ENCODE measurements at places on chromosomes 12 and 14. TPM values are rescaled to one million over a fixed set of nuclear protein-coding genes. Genes with fewer than 3 reads are reported as not detected.

The GAS2L3 gene
- polyA plus RNA-seq, result 1.6 TPM

The KCNMB4 gene
- 0.57 TPM for polyA plus RNA-seq

- no peak overlapping the region for H3K27ac ChIP-seq
- H3K4me3 ChIP-seq, result no peak overlapping the region
- no peaks in the 10 kb centered on the region for H3K36me3 ChIP-seq
- no peaks in the 10 kb centered on the region for H3K27me3 ChIP-seq
- DNase-seq, result no peak
These were observed 408.9 kb downstream of the SOX5 start for GRCh38 chr12:23540572-23540971.

DNA sequence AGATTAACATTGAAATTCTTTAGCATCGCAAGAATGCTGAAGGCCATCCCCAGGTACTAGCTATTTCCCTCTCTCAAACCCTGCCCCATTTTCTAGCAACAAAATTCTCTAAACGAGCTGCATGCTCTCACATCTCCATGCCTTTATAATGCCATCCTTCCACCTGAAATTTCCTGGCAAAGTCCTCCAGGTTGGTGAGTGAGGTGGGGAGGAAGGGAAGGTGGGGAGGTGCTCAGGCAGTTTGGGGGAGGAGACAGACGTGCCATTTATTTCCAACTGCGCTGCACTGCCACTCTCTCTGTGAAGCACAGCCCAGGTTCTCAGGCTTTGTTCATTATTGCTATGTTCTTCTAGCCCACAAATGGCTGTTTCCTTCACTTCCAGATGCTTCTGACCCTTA, 208.4 kb downstream of the PAWR start:
- no peak for DNase-seq
- H3K4me1 ChIP-seq, result no peaks in the 10 kb centered on the region
- no peak overlapping the region for H3K4me3 ChIP-seq
- H3K36me3 ChIP-seq, result no peaks in the 10 kb centered on the region

DNA sequence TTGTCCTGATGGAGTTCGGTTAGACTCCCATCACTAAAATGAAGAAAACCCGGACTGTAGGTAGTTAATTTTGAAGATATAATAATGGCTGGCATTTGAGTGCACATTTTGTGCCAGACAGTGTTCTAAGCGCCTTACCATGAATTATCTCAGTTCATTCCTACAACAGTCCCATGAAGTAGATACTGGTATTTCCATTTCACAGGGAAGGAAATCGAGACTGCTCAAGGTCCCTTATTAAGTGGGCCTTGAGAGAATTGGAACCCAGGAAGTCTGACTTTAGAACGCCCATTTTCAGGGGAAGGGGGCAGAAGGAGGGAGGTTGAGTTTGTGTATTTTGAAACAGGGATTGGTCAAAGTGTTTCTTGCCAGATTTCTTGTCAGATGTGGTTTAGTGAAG, 855 bp downstream of the MNAT1 start:
- H3K4me3 ChIP-seq, result peak overlapping the region; percentile 87
- no peak overlapping the region for H3K27ac ChIP-seq
- peaks cover 27% of the 10 kb centered on the region for H3K27me3 ChIP-seq
- peaks cover 10% of the 10 kb centered on the region for H3K4me1 ChIP-seq
- no peak for DNase-seq
- H3K36me3 ChIP-seq, result no peaks in the 10 kb centered on the region

The CYP46A1 gene
- polyA plus RNA-seq, result not detected

DNA sequence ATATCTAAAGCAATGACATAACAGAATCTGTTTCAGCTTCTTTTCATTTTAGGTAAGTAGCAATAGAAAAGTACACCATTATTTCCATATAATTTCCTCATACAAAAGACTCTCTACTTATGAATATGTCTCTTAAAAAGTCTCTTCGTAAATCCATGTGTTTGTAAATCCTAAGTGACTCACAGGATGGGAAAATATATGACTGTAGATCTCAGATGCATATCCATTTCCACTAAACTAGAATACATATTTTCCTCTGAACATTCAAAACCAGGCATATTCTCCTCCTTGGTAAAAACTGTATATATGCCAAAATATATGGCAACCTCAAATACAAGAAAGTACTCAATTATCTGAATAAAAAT, 93.6 kb downstream of the TXNDC16 start:
- no peak overlapping the region for H3K4me3 ChIP-seq
- DNase-seq, result no peak
- no peaks in the 10 kb centered on the region for H3K27me3 ChIP-seq
- H3K4me1 ChIP-seq, result no peaks in the 10 kb centered on the region
- peaks cover 14% of the 10 kb centered on the region for H3K36me3 ChIP-seq
- H3K27ac ChIP-seq, result no peak overlapping the region

The ISM2 gene
- not detected for polyA plus RNA-seq

- no peak for DNase-seq
- no peaks in the 10 kb centered on the region for H3K36me3 ChIP-seq
- no peaks in the 10 kb centered on the region for H3K27me3 ChIP-seq
- no peaks in the 10 kb centered on the region for H3K4me1 ChIP-seq
- no peak overlapping the region for H3K27ac ChIP-seq
These were observed 444.6 kb upstream of the CCDC196 start for GRCh38 chr14:66041582-66041981.

DNA sequence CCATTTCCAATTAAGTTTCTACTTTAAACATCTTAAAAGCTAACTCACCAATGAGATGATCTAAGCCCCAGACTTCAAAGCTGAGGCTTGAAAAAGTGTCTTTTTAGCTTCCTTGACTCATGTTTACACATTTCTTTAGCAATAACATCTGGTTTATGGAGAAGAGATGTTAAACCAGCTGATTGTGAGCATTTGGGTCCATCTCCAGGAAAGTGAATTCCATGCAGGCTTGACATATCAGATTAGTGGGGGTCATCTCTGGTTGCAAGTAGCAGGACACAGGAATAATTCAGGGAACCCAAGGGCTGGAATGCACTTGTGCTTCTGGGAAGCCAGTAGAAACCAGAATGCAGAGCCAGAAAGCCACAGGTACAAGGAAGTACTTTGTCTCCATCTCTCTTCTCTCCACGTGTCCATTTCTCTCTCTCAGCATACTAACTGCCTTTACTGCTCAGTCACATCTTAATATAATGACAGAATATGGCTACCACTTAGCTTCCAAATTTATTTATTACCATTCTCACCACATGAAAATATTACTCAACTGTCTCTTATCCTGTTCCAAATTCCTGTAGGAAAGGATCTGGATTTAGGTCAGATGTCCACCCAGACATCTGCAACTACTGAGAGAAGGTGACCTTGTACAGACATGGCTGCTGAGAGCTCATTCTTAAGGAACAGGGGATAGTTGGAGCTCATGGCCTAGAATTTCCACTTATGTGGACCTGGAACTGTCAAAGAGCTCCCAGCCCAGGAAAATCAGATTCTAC, 104.4 kb downstream of the SCN8A start:
- no peak for DNase-seq
- H3K36me3 ChIP-seq, result no peaks in the 10 kb centered on the region
- H3K27me3 ChIP-seq, result no peaks in the 10 kb centered on the region
- H3K4me3 ChIP-seq, result no peak overlapping the region
- no peak overlapping the region for H3K27ac ChIP-seq
- no peaks in the 10 kb centered on the region for H3K4me1 ChIP-seq

DNA sequence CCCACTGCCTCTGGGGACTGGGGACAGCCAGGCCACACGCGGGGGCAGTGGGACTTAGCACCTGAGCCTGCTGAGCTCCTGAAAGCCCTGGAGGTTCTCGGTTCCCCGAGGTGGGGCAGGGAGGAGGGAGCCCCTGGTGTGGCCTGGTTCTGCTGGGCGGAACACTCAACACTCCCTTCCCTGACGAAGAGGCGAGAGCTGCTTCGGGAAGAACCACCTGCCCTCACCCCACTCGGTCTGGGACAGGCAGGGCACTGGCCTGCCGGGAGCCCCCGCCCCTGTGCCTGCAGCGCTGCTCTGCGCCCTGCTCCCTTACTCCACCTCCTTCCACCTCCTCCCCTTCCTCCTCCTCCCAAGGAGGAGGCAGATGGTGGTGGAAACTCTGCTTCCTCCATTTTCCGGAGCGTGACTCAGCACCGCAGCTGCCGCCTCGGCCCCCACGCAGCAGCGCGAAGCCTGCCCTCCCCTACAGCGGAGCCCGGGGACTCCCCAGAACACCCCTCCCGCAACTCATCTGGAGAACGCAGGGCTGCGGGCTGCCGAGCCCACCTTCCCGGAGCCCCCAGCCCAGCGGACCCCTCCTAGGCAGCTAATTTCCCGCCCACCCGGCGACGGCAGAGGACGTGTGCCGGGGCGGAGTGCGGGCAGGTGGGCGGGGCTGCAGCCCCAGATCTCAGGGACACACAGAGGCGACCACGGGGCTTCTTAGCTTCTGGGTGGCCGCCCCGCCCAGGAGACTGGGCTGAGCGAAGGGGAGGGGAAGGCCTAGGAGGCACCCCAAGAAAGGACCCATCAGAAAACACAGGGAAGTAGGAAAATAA, 11.7 kb upstream of the INF2 start:
- peak overlapping the region; percentile 37 for H3K4me3 ChIP-seq
- H3K27me3 ChIP-seq, result no peaks in the 10 kb centered on the region
- H3K27ac ChIP-seq, result peak overlapping the region; percentile 91

DNA sequence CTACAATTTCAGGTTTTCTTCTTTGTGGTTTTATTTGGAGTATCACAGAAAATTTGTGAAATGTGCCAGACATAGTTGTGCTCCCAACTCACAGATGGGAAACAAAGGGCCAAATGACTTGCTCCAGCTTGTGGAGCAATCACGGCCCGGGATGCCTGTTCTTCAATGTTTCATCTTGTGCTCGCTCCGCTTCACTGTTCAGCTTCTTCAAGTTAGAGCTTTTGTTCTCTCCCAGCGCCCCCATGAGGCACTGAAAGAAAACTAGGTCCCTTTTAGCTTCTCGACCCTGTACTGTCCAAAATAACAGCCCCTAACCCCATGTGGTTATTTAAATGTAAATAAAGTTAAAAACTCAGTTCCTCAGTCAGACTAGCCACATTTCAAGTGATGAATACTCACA, 187.9 kb upstream of the STXBP6 start:
- no peak overlapping the region for H3K4me3 ChIP-seq
- no peaks in the 10 kb centered on the region for H3K27me3 ChIP-seq
- DNase-seq, result no peak
- no peaks in the 10 kb centered on the region for H3K36me3 ChIP-seq
- H3K4me1 ChIP-seq, result no peaks in the 10 kb centered on the region
